ENCODE measurements at places on chromosomes 4 and X.

DNA sequence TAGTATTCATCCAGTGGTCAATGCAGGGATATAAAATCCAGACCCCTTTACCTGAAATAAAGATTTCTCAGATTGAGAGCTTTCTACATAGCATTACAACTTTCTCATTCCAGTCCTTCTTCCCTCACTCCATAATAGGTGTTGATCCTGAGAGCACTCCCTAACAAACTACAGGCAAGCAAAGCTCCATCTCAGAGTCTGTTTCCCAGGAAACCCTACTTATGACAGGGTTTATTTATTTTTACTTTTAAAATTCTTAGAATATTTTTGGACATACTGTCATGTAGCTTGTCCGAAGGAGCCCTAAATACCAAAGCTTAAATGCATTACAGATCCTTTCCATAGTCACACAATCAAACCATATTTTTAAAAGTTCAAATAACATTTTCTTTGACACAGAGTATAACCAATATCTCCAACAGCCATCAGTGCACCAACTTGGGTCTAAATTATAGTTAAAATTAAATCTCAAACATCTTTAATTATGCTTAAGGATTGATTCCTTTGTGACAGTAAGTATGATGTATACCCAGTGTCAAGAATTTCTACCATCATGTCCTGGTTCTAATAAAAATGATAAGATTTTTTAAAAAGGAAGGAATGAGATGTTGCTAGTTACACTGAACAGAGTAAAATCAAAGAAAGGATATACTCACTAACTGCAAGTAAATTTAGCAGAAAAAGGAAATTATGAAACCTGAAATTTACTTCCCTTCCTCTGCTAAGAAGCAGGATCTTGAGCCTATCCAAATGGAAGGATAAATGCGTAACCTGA, 580.4 kb upstream of the ADGRL3 start:
- no peak for DNase-seq

GRCh38 chr4:8732681-8733243, 138.9 kb downstream of the HMX1 start:
- no peak for DNase-seq

- no peak for DNase-seq
These were observed 79.9 kb upstream of the ATOH1 start for GRCh38 chr4:93748373-93749291.

- DNase-seq, result no peak
These were observed 941 bp downstream of the CCKAR start for GRCh38 chr4:26489101-26489985.

DNA sequence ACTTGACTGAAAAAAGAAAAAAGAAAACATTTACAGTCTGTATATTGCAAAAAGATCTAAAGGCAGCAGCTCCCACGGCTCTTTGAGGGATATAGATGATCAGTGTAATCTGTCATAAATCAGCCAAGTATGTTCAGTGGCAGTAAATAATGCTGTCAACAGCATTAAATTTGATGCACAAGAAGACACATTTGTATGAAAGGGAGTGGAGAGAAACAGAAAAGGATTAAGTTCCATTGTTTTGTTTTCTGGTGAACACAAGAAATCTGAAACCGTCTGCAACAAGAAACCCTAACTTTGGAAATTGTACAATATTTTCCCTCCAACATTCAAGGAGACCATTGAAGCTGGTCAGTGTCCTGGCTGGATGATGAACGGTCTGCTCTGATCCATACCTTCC, 27.6 kb upstream of the C1QTNF7 start:
- no peak for DNase-seq

GRCh38 chr4:146442801-146443200, 78.9 kb downstream of the SLC10A7 start:
- no peak for DNase-seq

Measured in large intestine (tissue), 12 donors.